ENCODE measurements at places on chromosomes 13 and 19. TPM values are rescaled to one million over a fixed set of nuclear protein-coding genes. Genes with fewer than 3 reads are reported as not detected.

The ZNF835 gene
- not detected for polyA plus RNA-seq

The SETDB2 gene
- polyA plus RNA-seq: 6.1 TPM

- DNase-seq: no peak
Observed at GRCh38 chr13:108850691-108851090, 221.3 kb downstream of the MYO16 start.

GRCh38 chr19:35128398-35129057, 6.3 kb downstream of the LGI4 start:
- no peak for DNase-seq

- DNase-seq: no peak
Observed at GRCh38 chr13:24196593-24197197, 36.2 kb downstream of the SPATA13 start.

GRCh38 chr13:30659980-30660379, 42.3 kb downstream of the USPL1 start:
- DNase-seq: no peak

- DNase-seq: no peak
Observed at GRCh38 chr19:33032218-33032781, 32.4 kb downstream of the RHPN2 start.
